Caco-2 (cell line): ENCODE measurements at places on chromosomes 16 and 17.

- no peaks in the 10 kb centered on the region for H3K36me3 ChIP-seq
- H3K4me3 ChIP-seq: no peak overlapping the region
- H3K4me1 ChIP-seq: peaks cover 14% of the 10 kb centered on the region
- no peak for DNase-seq
Measured at GRCh38 chr17:4858068-4858881, 25.1 kb downstream of the MINK1 start.

- no peak overlapping the region for H3K4me3 ChIP-seq
- H3K27ac ChIP-seq: no peak overlapping the region
- H3K27me3 ChIP-seq: no peaks in the 10 kb centered on the region
- DNase-seq: no peak
- no peaks in the 10 kb centered on the region for H3K36me3 ChIP-seq
- H3K4me1 ChIP-seq: no peaks in the 10 kb centered on the region
Measured at GRCh38 chr16:12540290-12540689, 263.4 kb downstream of the CPPED1 start.

- DNase-seq: no peak
- H3K27ac ChIP-seq: peak overlapping the region; percentile 96
- H3K36me3 ChIP-seq: no peaks in the 10 kb centered on the region
- H3K27me3 ChIP-seq: no peaks in the 10 kb centered on the region
- peaks cover 21% of the 10 kb centered on the region for H3K4me1 ChIP-seq
- H3K4me3 ChIP-seq: peak overlapping the region; percentile 77
Measured at GRCh38 chr17:35586569-35587073, 501 bp upstream of the AP2B1 start.

GRCh38 chr16:30652718-30653117 is 2.0 kb downstream of the PRR14 start:
- no peaks in the 10 kb centered on the region for H3K27me3 ChIP-seq
- DNase-seq: no peak
- peaks cover 2% of the 10 kb centered on the region for H3K36me3 ChIP-seq
- peaks cover 3% of the 10 kb centered on the region for H3K4me1 ChIP-seq
- no peak overlapping the region for H3K27ac ChIP-seq

- H3K4me1 ChIP-seq: peaks cover 61% of the 10 kb centered on the region
- H3K36me3 ChIP-seq: peaks cover 6% of the 10 kb centered on the region
- no peak overlapping the region for H3K4me3 ChIP-seq
- no peaks in the 10 kb centered on the region for H3K27me3 ChIP-seq
- no peak for DNase-seq
Measured at GRCh38 chr17:17714261-17714866, 33.1 kb downstream of the RAI1 start.

GRCh38 chr16:56672761-56673536 is 3.3 kb downstream of the MT1H start:
- no peak overlapping the region for H3K4me3 ChIP-seq
- no peak for DNase-seq
- no peak overlapping the region for H3K27ac ChIP-seq
- peaks cover 3% of the 10 kb centered on the region for H3K27me3 ChIP-seq
- H3K36me3 ChIP-seq: no peaks in the 10 kb centered on the region

GRCh38 chr17:5862395-5862794 is 207.8 kb upstream of the WSCD1 start:
- no peak for DNase-seq
- H3K36me3 ChIP-seq: no peaks in the 10 kb centered on the region
- no peak overlapping the region for H3K27ac ChIP-seq
- no peaks in the 10 kb centered on the region for H3K4me1 ChIP-seq
